ENCODE measurements at places on chromosomes 3 and 15.

- DNase-seq = no peak
Observed at GRCh38 chr3:18236726-18237125, 188.4 kb downstream of the SATB1 start.

- DNase-seq = no peak
Observed at GRCh38 chr3:150300388-150300787, 107.7 kb upstream of the TSC22D2 start.

GRCh38 chr3:160720123-160720746, 35.8 kb upstream of the PPM1L start:
- DNase-seq = no peak

- DNase-seq = no peak
Observed at GRCh38 chr15:82742134-82742533, 32.5 kb upstream of the AP3B2 start.

GRCh38 chr15:25784876-25785640, 78.1 kb downstream of the ATP10A start:
- DNase-seq = no peak
